ENCODE measurements at places on chromosomes 6 and 20. TPM values are rescaled to one million over a fixed set of nuclear protein-coding genes. Genes with fewer than 3 reads are reported as not detected.

Gene NMBR
- 0.07 TPM for polyA plus RNA-seq

Gene TP53TG5
- polyA plus RNA-seq: not detected

Gene IL20RA
- polyA plus RNA-seq: not detected

Gene TBXT
- polyA plus RNA-seq: not detected
